ENCODE measurements at places on chromosomes 13 and 19.

GRCh38 chr19:2355168-2356035, 4.7 kb upstream of the TMPRSS9 start:
- DNase-seq, result no peak

- DNase-seq, result no peak
Measured at GRCh38 chr19:41994521-41994971, 516 bp upstream of the ATP1A3 start.

DNA sequence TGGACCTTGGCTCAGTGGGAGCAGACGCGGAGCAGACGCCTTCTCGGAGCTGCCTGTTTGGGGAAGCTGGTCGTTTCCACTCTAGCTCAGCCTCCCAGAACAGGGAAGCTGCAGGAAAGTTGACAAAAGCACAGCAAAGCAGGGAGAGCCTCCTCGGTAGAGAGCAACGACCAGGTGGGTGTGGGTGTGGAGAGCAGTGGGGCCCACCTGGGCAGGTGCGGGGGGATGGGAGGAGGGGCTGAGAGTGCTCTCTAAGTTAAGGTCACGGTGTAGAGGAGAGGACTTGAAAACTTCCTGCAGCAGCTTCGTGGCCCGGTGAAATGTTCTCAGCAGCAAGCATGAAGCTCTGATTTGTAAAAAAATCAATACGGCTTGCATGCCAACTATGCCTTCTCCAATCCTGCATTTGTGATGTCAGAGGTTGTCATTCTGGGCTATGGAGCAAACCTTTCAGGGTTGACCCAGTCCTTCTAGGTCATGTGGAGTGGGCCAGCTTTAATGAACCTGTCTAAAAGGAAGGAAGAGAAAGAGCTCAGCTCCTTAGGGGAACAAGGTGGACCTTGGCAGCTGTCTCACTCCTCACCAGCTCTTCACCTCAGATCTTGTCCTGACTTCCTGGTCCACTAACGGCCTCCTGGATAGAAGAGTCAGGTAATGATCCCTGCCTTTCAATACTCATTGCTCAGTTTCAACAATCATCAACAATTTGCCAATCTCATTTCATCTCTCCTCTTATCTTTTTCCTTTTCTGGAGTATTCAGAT, 85.8 kb upstream of the UBL3 start:
- DNase-seq, result no peak

DNA sequence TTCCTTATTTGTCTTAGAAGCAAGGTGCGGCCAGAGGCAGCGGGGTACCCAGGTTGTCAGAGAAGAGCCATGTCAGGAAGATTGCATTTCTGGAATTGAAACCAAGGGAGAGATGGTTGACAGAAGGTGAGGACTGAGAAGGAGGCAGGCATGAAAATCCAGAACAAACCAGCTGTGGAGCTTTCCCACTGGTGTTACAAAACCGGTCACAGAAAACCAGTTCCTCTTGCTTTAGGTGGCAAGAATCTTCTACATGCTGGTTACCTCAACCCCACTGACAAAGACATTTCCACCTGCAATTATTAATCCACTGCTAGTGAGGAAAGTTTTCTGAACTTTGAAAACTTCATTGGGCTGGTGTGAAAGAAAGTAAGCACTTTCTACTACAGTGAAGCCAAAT, 64.0 kb upstream of the MED4 start:
- DNase-seq, result no peak

DNA sequence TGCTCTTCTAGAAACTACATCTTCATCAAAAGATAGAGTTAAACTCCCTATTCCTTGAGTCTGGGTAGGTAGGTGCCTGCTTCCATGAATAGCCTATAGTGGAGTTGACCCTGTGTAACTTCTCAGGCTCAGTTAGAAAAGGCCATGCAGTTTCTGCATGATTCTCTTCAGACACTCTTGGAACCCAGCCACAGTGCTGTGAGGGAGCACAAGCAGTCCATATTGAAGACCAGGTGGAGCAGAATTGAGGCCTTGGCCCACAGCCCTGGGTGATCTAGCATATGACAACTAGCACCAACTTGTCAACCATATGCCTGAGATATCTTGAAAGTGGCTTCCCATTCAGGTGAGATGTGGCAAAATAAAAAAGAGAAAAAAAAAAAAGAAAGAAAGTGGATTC, 10.3 kb upstream of the PAN3 start:
- no peak for DNase-seq

- DNase-seq, result no peak
Measured at GRCh38 chr13:110097013-110097412, 209.9 kb downstream of the COL4A1 start.

DNA sequence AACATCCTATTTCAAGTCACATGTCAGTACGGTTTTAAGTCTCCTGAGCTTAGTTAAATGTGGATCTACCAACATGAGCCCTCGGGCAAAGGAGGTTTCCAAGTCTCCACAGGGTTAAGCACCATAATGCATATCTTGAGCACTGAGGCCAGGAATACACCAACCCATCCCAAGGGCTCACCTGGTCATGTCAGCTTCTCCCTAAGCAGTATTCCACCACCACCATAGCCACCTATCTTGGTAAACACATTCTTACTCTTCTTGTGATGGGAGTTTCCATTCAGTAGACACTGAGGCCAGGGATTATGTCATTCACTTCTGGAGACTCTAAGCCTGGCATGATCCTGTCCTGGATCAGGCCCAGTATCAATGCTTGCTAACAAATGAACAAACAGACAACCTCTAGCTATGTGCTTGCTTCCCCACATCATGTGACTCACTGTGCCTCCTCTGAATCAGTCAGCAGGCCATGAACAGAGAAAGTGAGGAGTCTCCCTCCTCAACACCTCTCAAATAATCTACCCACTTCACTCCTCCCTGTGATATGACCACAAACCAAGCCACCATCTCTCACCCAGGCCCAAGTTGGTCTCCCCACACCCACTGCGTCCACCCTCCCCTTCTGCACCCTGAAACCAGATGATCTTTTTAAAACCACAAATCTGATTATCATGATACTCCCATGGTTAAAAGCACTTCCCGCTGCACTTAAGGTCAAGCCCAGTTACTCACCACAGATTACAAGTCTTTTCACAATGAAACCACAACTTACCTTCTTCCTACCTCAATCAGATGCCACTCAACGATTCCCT, 5.8 kb downstream of the PEG3 start:
- DNase-seq, result no peak

- no peak for DNase-seq
Measured at GRCh38 chr19:34224996-34225658, 29.2 kb upstream of the GARRE1 start.

GRCh38 chr19:5632241-5632612, 9.3 kb downstream of the SAFB start:
- DNase-seq, result no peak

GRCh38 chr13:83281654-83282053, 600.6 kb downstream of the SLITRK1 start:
- DNase-seq, result no peak

- peak; percentile 14 for DNase-seq
Measured at GRCh38 chr19:39677961-39678889, 22.5 kb downstream of the LGALS16 start.

GRCh38 chr13:32811297-32811800, 204.9 kb upstream of the KL start:
- no peak for DNase-seq
